ENCODE measurements at places on chromosomes 1 and 21.

GRCh38 chr1:932173-932510 lies 8.4 kb downstream of the SAMD11 start:
- DNase-seq, result no peak

DNA sequence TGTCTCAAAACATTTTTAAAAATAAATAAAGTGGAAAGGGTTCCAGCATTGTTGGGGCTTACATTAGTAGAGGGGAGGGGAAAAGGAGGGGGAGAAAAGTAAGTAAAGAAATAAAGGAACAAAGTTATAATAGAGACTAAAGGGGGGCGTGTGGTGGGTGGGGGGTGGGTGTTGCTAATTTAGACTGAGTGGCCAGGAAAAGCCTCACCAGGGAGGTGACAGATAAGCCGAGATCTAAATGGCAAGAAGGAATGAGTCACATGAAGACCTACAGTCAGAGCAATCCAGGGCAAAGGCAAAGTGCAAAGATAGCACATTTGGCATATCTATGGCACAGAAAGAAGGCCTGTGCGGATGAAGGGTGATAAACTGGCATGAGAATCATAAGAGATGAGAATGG lies 7.5 kb downstream of the MPL start:
- DNase-seq, result no peak

DNA sequence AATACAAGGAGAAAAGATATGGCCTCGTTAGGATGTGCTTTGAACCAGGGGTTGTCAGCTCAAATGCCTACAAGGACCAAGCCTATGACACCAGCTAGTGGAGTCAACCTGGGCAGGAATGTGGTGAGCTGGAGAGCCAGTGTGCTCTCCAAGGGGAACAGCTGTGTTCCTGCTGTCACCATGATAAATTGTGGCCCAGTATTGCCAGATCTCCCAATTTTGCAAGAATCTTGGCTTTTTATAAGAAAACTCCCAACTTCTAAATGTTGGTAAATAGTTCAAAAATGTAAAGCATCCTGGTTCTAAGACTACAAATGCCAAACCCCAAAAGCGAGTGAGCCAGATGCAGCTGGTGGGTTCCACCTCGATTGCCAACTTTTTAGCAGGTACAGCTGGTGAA lies 391.1 kb downstream of the PLPP3 start:
- no peak for DNase-seq

- no peak for DNase-seq
Measured at GRCh38 chr1:160216301-160216700, 11.1 kb downstream of the PEA15 start.

- DNase-seq, result no peak
Measured at GRCh38 chr1:54274448-54274847, 74.5 kb downstream of the MRPL37 start.
